ENCODE measurements at places on chromosomes 3 and 15. TPM values are rescaled to one million over a fixed set of nuclear protein-coding genes. Genes with fewer than 3 reads are reported as not detected.

- no peak for DNase-seq
Observed at GRCh38 chr3:139674571-139675260, 3.1 kb downstream of the NMNAT3 start.

RASGRP1 gene
- total RNA-seq: 0.74 TPM

- DNase-seq: no peak
Observed at GRCh38 chr3:32148351-32148750, 41.9 kb downstream of the GPD1L start.

GRCh38 chr15:64058279-64058678 is 12.0 kb upstream of the DAPK2 start:
- no peak for DNase-seq

DNA sequence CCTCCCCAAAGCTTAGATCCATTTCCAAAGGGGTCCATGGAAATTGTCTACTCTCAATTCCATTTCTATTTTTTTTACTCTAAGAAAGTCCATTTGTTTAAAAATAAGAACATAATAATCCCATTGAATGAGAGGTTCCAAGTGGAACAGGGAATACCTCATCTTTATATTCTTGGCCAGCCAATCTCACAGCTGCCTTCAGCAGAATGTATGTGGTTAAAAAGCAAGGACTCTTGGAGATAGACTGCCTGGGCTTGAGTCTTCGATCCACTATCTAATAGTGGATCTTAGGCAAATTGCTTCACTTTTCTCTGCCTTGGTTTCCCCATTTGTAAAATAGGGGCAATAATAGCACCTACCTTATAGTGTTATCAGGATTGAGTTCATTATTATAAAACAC is 24.5 kb upstream of the CAPN7 start:
- no peak for DNase-seq

- no peak for DNase-seq
Observed at GRCh38 chr3:72319194-72320094, 528.8 kb downstream of the SHQ1 start.

DNA sequence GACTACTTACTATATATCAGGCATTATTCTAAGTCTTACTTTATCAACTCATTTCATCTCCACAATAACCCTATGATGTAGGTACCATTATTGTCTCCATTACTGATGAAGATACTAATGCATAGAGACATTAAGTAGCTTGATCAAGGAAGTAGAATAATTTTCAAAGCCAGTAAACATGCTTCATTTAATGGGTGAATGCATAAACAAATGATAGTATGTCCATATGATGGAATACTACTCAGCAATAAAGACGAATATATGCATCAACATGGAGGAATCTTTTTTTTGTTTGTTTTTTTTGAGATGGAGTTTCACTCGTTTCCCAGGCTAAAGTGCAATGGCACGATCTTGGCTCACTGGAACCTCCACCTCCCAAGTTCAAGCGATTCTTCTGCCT is 184.9 kb downstream of the FMN1 start:
- no peak for DNase-seq

SPTBN5 gene
- total RNA-seq: 1.7 TPM

DNA sequence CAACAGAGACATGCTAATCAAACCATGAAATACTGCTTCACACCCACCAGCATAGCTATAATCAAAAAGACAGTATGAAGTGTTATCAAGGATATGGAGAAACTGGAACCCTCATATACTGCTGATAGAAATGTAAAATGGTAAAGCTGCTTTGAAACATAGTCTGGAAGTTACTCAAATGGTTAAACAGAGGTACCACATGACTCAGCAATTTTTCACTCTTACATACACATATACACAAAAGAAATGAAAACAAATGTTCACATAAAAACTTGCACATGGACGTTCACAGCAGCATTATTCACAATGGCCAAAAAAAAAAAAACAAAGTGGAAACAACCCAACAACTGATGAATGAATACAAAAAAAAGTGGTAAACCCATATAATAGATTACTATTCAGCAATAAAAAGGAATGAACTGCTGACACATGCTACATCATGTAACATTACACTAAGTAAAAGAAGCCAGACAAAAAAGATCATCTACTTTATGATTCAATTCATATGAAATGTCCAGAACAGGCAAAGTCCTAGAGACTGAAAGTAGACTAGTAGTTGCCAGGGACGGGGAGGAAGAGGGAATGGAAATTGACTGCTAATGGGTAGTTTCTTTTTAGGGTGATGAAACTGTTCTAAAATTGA is 23.2 kb downstream of the ZNF148 start:
- DNase-seq: no peak

OR5K2 gene
- total RNA-seq: not detected

- no peak for DNase-seq
Observed at GRCh38 chr3:44396200-44397171, 57.9 kb downstream of the TCAIM start.

TUSC7 gene
- total RNA-seq: not detected

DNA sequence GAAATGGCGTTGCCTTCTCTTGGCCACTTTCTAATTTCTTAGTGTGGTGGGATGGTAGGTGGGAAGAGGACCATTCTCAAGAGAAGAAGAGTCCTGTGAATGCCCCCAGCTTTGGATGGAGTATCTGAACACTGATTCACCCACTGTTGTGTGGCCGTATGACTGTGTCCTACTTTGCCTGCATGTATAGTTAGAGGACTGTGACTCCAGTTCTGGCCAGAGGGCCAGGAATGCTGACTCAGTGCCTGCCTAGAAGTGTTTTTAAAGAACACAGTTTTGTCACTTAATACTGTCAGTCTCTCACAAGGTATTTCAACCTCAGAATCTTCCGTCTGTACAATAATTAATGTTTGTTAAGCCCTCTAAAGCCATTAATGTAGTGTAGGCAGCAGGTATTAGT is 2.1 kb downstream of the SEC61A1 start:
- no peak for DNase-seq

All from urinary bladder (tissue), 4 donors.